H9 (cell line): ENCODE measurements at places on chromosomes 12 and 14.
A peak's percentile ranks its signal among the peaks of the same experiment; 100 is the strongest.

DNA sequence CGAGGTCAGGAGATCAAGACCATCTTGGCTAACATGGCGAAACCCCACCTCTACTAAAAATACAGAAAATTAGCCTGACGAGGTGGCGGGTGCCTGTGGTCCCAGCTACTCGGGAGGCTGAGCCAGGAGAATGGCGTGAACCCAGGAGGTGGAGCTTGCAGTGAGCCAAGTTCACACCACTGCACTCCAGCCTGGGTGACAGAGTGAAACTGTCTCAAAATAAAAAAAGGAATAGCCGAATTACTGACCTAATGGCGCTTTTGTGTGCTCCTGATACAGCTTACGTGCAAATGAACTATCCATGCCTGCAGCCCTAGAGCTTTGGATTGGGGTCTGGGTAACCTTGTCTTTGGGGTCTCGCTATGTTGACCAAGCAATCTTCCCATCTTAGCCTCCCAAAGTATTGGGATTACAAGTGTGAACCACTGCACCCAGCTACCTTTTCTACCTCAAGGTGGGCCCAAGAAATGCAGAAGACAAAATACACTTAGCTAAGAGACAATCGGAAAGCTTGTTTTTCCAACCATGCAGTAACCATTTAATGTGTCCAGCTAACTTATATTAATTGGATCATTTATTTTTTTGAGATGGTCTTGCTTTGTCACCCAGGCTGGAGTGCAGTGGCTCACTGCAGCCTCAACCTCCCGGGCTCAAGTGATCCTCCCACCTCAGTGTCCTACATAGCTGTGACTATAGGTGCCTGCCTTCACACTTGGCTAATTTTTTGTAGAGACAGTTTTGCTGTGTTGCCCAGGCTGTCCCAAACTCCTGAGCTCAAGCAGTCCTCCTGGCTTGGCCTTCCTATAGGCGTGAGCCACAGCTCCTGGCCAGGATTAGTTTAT is 5.5 kb downstream of the PABPN1 start:
- DNase-seq = no peak

DNA sequence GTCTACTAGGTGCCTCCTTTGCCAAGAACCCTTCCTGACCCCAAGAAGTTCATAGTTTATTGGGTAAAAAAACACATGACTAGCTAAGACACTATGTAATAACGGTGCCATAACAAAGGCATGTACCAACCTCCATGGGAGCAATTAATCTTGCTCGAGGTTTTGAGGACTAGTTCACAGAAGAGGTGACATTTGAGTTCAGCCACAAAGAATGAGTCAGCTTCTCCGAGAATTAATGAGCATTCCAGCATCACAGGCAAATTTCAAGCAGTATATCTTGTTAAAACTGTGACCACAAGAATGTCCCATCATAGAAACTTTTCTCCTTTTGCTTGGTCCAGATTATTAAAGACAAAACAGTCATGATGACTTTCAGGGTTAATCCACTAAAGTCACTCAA is 113.0 kb upstream of the RAP1B start:
- no peak for DNase-seq

- DNase-seq = no peak
Observed at GRCh38 chr12:124532331-124532750, 35.1 kb downstream of the NCOR2 start.

DNA sequence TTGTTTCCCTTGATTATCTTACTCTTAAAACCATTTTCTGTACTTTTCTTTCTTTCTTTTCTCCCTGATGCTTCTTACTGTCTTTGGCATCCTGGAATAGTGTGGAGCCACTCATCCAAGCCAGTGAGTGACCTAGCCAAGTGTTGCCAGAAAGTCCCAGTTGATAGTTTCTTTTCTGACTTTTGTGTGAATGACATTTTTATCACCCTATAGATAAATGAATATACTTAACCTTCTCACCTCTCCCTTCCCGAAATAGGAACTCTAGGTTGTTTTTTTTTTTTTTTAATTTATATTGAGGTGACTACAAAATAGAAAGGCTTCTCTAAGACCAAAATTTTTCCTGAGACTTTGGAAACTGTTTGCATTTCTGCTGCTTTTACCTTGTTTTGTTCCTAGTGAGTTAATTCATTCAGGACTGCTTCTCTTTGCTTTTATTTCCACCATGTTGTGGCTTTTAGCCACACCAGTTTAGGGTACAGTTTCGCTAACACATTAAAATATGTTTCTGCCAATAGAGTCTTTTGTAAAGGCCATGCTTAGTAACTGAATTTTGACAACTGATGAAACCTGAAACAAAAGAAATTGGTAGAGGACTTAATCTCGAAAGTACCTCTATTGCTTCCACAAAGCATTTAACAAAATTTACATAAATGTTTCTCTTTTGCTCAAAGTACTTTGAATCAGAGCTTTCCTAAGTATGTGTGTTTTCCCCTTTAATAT is 194.6 kb downstream of the ERC1 start:
- no peak for DNase-seq

DNA sequence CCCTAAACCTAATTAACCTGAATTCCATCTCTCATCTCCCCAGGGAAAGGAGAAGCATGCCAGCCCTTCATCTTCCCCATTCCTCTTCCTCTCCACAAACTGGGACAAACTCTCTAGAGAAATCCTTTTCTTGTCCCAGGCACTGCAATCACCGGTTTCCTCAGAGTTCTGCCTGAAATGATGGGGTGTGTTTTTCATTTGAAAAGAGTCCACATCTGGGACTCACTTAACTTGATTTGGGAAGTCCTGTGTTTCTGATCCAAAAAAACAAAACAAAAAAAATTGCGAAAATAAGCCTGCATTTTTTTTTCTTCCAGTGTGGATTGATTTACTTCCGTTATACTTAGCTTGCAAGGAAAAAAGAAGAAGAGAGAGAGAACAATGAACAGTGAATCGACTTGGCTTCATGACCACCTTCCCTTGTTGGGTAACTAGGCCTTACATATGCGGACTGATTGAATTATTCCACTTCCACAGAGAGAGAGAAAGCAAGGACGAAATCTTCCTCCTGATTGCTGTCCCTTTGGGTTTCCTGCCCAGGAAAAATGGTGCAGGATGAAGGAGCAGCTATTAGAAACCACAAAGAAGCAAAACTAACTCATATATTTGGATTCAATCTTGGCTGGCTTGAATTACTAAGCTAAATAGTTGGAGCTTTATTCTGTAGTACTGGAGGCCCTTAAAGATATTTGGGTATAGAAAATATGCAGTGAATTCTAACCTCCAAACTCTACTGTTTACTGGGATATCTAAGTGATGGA is 506.2 kb upstream of the TBX3 start:
- no peak for DNase-seq

DNA sequence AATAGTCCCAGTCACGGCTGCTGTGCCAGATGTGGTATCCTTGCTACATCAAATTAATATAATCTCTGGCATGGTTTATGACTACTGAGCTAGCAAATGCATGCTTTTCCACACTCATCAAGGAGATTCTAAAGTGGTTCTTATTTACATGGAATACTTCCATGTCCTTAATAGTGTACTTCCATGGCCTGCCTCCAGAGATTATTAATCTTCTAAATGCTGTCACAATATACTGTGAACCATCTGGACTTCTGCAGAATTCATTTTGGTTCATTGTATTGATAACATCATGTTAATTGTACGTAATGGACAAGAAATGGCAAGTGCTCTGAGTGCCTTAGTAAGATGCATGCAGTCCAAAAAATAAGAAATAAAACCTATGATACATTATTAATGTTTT is 230.8 kb downstream of the NUAK1 start:
- DNase-seq = no peak

DNA sequence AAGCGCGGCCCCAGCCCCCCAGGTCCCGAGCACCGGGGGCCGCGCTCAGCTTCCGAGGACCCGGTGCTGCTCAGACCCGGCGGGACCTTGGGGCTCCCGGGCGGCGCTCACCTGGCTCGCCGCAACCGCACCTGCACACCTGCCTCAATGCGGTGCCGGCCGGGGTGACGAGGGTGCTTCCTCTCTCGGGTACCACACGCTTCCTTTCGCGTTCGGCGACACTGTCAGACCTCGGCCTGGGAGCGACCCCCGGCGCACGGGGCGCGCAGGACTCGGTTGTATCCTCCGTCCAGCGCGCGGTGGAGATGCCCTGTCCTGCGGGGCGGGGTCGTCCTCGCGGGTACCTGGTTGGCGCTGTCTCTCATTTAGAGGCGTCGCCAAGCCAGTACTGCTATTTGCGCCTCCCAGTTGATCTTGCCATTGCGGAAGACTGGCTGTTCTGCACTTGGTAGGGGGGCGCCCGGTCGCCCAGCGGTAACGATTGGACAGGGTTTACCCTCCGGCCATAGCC is 718 bp downstream of the PACS2 start:
- peak; percentile 57 for DNase-seq
